Omental fat pad (tissue), 4 donors: ENCODE measurements at places on chromosomes 4 and X.
A peak's percentile ranks its signal among the peaks of the same experiment; 100 is the strongest.

- no peak for DNase-seq
Observed at GRCh38 chr4:126230269-126230668, 915.5 kb downstream of the FAT4 start.

GRCh38 chr4:113761620-113762185 is at the start of gene CAMK2D:
TSS of gene CAMK2D (minus strand) at chr4:113761738. CDS start at chr4:113761068, 670 bp downstream.
- DNase-seq: peak; percentile 57

DNA sequence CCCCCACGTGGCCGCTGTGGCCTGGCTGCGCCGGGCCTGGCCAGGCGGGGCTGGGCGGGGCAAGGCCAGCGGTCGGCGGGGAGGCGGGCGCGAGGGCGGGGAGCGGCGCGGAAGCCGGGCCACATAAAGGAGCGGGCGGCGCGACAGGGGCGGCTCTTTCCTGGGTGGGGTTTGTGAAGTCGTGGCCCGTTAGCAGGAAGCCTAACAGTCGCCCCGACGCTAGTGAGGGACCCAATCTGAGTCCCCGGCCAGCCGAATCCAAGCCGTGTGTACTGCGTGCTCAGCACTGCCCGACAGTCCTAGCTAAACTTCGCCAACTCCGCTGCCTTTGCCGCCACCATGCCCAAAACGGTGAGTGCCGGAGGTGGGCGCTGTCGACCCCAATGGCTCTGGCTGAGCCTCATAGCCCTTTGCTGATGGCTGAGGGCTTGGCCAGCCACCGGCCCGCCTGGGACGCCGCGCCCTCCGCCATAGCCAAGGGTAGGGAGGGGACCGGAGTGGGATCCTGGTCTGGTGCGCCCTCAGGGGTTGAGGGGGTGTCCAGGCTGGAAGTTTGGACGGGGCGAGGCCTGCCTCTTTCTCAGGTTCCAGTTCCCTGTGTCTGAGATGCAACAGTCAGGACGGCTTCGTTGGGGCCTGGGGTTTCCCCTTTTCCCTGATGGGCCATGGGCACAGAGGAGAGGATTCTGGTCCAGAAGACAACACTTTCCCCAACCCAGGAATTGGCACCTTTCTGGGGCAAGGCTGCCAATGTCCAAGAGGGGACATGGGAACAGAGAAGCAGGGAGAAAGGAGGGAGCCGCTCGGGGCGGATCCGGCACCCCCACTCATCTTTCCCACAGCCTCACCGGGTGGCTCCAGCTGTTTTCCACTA is at the start of gene MSN:
MSN (plus strand) TSS at position 152 of the 874 bp plus-strand sequence; CDS start at position 340, 188 bp downstream.
- no peak for DNase-seq

- DNase-seq: no peak
Observed at GRCh38 chrX:47264483-47265173, 31.8 kb downstream of the USP11 start.

DNA sequence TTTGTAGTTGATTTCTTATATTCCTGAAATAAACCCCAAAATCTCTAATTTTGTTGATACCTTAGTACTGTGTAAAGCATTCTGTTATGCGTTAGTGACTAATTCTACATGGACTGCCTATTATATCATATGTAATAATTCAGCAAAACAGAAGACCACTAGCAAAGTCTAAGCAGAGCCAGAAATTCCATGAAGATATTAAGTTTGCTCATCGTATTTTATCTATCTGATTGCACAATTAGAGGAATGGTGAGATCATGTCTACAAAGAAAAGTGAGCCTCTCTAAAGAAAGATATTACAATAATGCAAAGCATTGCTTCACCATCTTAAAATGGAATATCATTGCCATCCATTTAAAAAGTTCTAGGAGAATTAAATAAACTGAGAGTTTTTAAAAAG is 374.6 kb upstream of the SLC7A11 start:
- DNase-seq: no peak

- no peak for DNase-seq
Observed at GRCh38 chrX:118660085-118660484, 67.3 kb upstream of the IL13RA1 start.

DNA sequence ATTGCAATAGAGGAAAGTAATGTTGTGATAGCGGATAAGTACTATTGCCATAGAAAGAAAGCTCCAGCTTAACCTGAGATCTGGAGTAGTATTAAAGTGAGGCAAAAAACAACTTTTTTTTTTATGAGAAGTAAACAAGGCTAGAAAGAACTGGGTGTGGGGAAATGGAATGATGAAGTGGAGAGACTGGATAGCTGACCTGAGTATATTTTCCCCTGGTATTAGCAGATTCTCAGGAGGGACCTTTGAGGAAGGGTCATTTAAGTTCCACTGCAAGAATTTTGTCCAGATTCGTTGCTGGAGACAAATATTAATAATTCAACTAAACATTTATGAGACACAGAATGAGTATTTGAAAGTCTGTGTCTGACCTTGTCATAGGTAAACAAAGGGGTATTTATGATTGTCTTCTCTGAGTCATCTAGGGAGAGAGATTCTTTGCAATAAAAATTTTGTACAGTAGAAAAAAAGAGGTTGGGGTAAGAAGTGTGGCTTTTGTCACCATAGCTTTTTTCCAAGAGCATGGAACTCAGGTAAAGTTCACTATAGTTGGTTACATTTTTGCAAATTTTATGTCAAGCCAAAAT is 2095.9 kb downstream of the ARAP2 start:
- no peak for DNase-seq

- DNase-seq: no peak
Observed at GRCh38 chr4:40086421-40086820, 29.8 kb downstream of the N4BP2 start.

DNA sequence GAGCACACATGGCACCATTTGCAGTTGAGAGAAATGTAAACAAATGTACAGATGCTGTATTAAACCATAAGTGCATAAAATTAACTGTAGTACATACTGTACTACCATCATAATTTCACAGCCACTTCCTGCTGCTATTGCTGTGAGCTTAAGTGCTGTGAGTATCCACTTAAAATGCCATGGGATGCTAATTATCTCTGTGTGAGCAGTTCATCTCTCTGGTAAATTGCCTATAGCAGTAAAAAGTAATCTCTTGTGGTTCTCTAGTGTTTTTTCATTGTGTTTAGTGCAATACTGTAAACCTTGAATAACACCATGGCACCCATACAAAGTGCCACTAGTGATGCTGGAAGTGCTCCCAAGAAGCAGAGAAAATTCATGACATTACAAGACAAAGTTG is 9.9 kb upstream of the SCOC start:
- no peak for DNase-seq

DNA sequence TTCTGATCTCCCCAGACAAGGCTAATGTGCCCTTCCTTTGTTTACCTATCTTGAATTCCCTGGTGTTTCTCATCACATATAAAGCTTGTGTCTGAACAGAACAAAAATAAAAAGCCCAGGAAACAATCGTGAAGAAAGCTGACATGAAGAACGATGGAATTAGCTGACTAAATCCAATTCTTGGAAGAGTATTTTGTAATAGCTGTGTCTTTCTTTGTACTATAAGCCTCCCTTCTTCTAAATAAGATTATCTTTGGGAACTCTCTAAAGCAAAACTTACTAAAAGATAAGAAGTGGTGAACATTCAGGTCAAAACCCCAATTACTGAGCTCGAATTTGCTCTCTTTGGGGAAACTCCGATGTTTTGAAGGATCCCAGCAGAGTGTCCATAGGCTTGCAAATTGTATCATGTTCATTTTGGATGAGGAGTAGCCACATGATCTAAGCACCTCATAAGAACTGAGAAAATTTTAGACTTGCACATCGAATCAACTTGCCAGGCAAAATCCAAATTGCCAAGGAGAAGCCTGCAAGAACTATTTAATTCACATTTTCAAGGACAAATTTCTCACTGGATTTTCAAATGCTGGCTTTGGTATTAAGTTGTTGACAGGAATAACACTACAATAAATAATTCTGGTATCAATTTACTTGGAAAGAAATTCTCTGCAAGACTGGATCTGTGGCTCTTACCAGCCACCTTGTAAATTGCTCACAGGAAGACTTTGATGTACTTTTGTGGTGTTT is 106.2 kb downstream of the LNX1 start:
- DNase-seq: no peak

DNA sequence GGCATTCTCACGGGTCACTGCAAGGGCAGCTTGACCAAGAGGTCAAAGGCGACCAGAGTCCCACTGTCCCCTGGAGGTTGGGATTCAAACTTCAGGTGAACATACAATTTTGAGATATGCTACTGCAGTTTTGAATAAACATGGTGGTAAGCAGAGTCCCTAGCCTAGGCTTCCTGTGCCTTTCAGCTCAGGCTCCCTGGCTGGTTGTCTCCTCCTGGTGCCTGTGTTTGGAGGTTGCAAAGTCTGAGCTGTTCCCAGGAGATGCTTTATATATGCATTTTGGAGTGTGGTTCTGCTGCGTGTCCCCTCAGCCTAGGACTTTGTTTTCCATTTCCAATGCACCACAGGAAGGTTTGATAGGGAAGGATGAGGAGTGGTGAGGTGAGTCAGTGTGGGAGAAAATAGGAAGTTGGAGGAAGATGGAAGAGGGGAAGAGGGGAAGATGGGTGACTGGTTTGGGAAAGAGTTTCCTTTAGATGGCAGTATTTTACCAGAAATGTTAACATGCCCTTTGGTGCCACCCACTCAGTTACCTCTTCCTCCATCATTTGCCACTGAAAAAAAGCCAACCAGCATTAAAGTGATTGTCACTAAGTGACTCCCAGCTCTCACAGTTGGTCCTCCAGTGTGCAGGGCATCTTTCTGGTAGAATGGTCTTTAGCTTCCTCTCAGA is 211.7 kb upstream of the AGTR2 start:
- DNase-seq: no peak

DNA sequence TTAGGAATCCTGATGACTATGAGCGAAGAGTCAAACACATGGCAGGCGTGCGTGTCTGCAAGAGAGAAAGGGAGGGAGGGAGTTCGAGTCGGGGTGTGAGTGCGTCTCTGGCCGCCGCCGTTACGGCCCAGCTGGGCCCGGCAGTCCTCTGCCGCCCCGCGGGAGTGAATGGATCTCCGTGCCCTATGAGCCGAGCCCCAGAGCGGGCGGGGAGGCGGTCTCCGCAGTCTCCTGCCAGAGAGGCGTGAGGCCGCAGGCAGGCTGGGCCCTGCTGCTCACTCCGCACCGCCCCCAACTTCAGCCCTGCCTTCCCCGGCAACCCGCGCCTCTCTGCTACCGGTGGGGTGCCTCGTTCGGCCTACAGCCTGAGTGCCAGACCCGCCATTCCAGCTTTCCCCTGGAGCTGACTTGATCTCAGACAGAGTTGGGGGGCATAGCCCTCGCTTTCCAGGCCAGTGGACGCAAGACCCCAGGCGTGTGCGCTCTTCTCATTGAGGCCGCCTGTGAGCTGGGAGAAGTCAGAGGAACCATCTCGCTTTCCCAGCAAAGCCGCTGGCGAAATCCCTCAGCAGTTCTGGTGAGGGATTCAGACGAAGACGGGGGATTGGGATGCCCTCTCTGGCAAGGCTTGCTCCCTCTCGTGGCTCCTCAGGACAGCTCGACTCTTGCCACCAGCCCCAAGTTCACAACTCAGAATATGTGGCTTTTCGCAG is 1.4 kb downstream of the SLC16A2 start:
- DNase-seq: no peak

- no peak for DNase-seq
Observed at GRCh38 chrX:152155766-152156310, 17.5 kb upstream of the MAGEA10 start.

GRCh38 chrX:26922278-26922677 is 540.9 kb downstream of the PPP4R3C start:
- no peak for DNase-seq

DNA sequence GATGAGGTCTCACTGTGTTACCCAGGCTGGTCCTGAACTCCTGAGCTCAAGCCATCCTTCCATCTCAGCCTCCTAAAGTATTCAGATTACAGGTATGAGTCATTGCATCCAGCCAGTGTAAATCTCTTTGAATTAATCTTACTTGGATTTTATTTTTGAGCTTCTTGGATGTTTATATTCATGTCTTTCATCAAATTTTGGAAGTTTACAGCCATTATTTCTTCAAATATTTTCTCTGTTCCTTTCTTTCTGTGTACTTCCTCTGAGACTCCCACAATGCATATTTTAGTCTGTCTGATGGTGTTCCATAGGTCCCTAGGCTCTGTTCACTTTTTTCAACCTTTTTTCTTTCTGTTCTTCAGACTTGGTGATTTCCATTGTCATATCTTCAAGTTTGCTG is 34.9 kb downstream of the ZCCHC13 start:
- no peak for DNase-seq

DNA sequence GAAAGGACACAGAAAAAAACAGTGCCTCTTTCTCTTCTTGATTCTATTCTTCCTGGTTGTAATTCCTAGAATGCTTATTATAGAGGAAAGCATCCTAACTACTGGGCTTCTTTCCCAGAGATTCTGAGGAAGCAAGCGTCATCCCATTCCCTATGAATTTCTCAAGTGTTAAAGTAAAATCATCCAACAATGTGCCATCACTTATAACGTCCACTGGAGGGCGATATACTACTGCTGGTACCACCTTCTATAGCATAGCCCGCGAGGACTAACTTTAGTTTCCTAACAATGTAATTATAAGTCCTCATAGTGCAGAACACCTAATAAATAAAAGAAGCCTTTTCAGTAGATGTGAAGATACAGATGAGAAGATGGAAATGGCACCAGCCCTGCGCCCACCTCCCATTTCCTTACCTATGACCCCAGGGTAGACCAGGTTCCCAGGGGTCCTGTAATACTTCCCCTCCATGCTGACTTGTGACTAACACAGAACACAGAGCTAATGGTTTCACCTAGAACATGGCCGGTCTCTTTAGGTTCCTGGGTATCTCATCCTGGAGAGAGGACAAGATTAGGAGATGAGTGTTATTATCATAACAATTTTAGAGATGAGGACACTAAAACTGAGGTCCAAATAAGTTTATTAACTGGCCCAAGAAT is 4.2 kb downstream of the CENPVL3 start:
- no peak for DNase-seq

GRCh38 chrX:149760965-149761364 is 12.9 kb upstream of the HSFX1 start:
- no peak for DNase-seq

DNA sequence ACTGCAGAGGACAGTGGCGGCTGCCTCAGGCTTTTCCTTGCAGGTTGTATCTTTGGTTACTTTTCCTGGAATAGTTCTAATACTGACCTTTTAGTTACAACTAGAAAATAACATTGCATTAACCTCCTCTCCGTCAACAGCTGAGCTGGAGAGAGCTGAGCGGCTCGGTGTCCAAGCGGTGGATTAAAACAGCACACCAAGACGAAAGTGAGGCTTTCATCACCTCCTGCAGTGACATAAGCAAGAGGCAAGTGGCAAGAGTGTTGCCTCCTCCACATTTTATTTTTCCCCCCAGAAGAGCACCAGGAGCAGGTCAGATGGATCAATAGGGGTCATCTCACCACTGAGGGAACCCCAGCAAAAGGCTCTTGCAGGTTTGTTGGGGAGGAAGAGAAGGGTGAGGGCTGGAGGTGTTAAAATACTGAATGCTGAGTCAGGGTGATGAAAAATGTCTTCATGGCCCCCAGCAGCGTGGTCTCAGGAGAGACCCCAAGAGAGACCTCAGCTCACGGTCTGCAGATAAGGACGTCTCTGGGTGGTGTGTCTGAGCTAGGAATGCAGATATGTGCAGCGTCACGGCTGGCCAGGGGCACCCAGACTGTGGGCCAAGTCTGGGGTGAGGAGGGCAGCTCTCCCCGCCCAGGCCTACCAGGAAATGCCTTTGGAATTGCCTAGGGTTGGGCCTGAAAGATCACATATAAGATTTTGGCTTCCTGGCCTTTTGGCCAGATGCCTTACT is 50.3 kb downstream of the CASP3 start:
- no peak for DNase-seq

- no peak for DNase-seq
Observed at GRCh38 chr4:108255203-108255747, 86.5 kb upstream of the LEF1 start.

GRCh38 chr4:158610790-158611189 is 60.9 kb downstream of the C4orf46 start:
- no peak for DNase-seq
